ENCODE measurements at places on chromosomes 4 and X.

DNA sequence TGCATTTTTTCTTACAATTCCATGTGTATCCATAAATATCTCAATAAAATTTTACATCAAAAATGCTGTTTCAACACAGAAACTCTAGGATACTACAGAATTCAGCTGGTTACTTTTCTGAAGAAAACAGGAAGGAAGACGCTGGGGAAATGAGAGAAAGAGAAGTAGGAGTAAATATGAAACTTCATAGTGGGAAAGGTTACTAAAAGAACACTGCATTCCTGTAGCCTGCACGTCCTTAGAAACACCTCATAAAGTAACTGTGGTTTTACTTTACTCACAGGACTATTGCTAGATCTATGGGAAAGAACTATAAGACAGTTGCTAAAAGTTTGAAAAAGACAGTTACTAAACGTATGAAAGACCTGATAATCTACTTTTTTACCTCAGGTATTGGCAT lies 23.1 kb downstream of the ATP11C start:
- DNase-seq, result no peak

DNA sequence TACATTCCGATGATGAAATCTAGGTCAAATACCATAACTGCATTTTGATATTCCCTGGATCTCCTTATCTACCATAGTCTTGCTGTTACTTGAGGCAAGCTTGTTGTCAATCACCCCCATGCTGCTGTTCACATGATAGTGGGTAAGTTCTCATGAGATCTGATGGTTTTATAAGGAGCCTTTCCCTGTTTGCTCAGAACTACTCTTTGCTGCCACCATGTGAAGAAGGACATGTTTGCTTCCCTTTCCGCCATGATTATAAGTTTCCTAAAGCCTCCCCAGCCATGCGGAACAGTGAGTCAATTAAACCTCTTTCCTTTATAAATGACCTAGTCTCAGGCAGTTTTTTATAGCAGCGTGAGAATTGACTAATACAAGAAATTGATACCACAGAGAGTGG lies 432.0 kb downstream of the GLUD2 start:
- no peak for DNase-seq

GRCh38 chr4:6962211-6963041 lies 52.8 kb downstream of the TBC1D14 start:
- no peak for DNase-seq

DNA sequence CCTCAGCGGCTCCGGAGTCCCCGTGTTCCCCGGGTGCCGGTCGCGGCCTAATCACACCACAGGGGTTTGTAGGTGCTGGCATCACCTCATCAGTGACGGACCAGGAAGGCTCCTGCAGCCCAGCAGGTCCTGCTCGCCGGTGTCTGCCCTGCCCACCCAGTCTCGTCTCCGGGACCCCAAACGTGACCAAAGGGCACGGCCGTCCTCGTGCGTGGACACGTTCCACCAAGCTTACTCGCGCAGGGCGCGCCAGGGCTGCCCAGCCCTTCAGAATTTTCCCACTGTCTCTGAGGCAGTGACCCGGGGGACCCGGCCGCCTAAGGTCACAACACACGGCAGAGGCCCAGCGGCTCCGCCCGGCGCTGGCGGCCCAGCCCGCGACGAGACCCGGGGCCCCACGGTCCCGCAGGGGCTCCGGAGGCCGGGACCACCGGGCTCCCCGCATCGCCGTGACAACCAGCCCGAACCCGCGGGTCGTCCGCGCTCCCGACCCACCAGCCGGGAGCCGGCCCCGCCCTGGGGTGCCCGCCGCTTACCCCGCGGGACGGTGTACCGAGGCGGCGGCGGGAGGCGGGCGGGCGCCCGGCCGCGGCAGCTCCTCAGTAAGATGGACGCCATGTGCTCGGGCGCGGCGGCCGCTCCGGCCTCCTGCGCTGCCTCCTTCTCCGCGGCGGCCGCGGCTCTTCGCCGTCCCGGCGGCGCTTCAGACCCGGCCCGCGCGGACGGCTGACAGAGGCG lies 454 bp downstream of the LETM1 start:
- no peak for DNase-seq

- no peak for DNase-seq
Measured at GRCh38 chrX:17242470-17242869, 132.5 kb upstream of the NHS start.

DNA sequence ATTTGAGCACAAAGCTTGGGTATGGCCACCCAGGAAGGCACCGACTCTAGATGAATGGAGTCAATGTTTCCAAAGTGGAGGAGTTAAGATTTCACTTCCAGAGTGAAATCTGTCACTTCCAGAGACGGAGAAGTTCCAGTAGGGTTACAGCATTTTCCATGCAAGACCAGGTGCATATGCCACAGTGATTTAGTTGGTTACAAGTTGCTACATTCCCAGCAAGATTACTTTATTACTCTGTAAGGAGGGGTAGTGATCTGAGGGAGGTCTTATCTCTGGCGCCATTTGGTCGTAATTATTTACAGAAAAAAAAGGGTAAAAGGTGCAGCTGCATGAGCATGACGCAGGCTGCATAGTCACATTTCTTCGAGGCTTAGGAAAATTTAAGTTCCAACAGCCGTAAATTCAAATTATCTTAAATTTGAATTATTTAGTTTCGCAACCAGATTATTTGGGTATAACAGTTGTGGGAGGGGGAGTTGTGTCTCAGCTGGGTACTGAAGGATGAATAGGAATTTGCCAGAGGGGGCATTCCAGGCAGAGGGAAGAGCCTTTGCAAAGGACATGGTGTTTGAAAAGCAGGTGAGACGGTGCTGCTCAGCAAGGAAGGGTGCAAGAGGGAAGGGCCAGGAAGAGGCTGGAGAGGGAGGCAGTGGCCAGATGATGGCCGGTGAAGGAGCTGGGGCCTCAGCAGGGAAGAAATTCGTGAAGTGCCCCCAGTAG lies 17.4 kb upstream of the AFAP1 start:
- peak; percentile 21 for DNase-seq

Measured in spleen (tissue), 13 donors.